MG63 (cell line): ENCODE measurements at places on chromosomes 12 and 14. TPM values are rescaled to one million over a fixed set of nuclear protein-coding genes. Genes with fewer than 3 reads are reported as not detected.

- no peak for DNase-seq
Observed at GRCh38 chr12:131857908-131858850, 30.0 kb downstream of the MMP17 start.

DNA sequence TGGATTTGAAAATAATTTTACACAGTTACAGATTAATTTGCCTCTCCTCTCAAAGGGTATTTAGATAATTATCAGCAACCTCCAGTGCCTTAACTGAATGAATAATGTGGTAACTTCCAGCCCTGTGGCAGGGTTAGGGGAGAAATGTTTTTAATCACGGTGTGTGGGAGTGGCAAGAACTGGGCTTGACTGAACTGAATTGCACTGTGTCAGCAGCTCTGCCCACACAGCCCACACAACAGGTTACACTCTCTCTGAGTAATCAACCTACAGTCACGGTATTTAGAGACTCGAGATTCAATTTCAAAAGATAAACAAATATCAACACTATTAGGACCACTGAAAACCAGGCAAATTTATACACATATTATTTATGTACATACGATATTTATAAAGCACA lies 198.5 kb downstream of the KCNC2 start:
- DNase-seq = peak; percentile 11

DNA sequence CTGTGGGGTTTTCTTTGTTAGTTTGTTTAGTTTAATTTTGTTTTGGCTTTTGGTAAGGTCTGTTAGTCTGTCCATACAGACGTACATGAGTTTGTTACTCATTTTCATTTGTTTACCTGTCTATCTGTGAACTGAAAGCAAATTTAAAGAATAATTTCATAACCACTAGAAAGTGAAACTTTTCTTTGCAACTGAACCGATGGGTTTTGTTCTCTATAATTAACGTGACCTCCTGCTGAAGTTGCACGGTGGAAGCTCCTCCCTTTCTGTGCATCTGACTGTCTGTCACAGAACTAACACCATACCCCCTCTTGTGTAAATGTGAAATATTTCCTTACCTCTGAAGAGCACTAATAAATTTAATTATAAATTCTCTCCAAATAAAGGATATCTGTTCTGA lies 595.5 kb downstream of the GALC start:
- no peak for DNase-seq

GRCh38 chr12:111361717-111362576 lies 6.9 kb downstream of the PHETA1 start:
- DNase-seq = no peak

DNA sequence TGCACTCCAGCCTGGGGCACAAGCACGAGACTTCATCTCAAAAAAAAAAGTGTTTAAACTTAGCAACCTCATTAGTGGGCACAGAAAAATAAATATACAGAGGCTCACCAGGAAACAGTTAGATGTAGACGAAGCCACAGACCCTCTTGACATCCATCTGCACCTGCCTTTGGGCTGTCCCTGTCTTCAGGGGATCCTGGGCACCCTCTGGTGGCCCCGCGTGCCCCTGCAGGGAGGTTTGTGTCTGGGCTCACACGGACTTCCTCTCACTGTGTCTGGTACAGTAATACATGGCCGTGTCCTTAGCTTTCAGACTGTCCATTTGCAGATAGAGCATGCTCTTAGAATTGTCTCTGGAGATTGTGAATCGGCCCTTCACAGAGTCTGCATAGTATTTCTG lies 916.5 kb downstream of the TMEM121 start:
- DNase-seq = no peak

GRCh38 chr12:4159851-4160250 lies 113.7 kb upstream of the CCND2 start:
- no peak for DNase-seq

DNA sequence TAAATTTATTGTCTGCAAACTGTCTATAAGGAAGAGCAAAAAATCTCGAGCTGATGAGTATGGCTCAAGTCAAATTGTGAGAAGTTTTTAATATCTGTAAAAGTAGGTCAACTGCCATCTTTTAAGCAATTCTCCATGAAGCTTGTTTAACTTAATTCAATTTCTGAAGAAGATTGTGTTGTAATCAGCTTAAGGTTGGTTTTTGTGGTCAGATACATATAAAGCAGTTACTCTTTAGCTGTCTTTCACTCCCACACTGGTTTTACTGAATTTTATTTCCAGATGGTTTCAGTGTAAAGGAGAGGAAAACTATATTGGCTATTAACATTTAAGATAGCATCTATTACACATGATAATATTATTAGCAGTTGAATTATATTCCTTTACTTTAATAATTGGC lies 1165.1 kb downstream of the SLC16A7 start:
- DNase-seq = no peak

Gene KRT72
- not detected in 2 replicates for total RNA-seq

Gene ENO2
- total RNA-seq = 5.6 and 11.9 TPM in 2 replicates

Gene TRHDE
- total RNA-seq = 0.22 and 5.0 TPM in 2 replicates
